ENCODE measurements at places on chromosomes 7 and 10.
A peak's percentile ranks its signal among the peaks of the same experiment; 100 is the strongest.

- DNase-seq, result no peak
Observed at GRCh38 chr7:69105092-69105491, 493.2 kb upstream of the AUTS2 start.

DNA sequence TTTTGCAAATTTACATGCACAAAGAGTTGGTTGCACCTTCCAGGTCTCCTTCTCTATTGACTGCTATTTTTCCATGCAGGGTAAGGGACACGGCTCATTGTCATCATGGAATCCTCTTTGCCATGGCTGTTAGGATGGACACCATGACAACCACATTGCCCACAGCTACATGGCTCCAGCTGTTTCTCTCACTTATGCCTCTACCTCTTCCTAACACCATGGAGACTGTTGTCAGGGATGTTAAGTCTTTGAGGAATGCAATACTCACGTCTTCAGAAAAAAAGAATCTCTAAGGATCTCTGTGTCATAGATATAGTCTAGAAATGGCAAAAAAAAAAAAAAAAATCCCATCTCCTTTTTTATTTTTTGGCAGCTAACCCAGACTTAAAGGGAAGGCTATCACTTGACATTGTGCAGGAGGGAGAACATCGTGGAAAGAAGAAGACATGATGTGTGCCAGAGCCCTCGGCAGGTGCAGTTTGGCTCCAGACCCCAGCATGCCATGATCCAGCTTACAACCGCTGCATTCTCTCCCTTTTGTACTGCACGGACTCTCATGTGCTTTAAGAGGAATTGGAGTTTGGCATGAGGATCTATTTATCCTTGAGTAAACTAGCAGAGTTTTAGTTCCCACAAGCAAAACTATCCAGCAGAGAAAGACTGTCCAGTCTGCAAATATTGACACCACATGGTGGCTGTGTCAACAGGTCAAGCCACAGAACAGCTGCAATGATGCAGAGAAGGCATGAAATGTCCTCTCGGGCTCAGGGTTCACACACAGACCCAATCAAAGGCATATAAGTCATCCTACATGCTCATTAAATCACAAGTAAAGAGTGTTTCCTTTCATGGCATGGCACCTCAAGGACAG lies 70.8 kb downstream of the FRMD4A start:
- peak; percentile 44 for DNase-seq

- DNase-seq, result no peak
Observed at GRCh38 chr7:139886206-139886605, 57.1 kb downstream of the TBXAS1 start.

GRCh38 chr7:156579566-156579965 lies 61.0 kb upstream of the RNF32 start:
- no peak for DNase-seq

DNA sequence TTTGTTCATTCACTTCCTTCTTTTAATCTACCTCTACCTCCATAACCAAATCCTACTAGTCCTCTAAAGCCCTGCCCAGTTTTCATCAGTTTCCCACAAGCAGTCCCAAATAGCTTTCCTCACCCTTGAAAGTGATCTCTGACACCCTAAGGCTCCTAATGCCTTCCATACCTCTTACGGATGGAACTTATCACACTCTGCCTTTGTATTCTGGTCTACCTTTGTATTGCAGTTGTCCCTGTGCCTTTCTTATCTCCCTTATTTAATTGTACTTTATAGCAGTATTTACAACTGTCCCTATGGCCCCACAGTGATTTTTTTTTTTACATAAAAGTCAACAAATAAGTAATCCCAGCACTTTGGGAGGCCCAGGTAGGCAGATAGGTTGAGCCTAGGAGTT lies 33.8 kb downstream of the ACSL5 start:
- no peak for DNase-seq

GRCh38 chr10:14415676-14416307 lies 85.1 kb upstream of the FRMD4A start:
- DNase-seq, result no peak

- DNase-seq, result no peak
Observed at GRCh38 chr7:494906-495305, 24.7 kb downstream of the PDGFA start.

DNA sequence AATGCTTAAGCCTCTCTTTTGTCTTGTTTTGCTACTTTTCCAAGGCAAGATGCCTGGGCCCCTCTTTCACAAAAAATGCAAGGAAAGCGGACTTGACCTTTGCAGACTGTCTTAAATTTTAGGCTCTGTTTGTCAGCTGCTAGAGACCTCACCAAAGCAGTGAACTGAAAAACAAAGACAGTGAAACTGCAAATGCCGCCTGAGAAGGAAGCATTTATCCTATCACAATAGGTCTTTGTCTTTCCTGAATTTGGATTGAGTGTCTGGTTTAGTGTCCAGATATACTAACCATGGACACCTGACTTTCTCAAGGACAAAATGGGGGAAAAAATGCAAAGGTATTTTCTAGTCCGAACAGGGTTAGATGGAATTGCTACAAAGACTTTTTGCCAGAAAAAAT lies 256.9 kb downstream of the INHBA start:
- DNase-seq, result no peak

- DNase-seq, result no peak
Observed at GRCh38 chr7:39306016-39306570, 260.1 kb upstream of the YAE1 start.

DNA sequence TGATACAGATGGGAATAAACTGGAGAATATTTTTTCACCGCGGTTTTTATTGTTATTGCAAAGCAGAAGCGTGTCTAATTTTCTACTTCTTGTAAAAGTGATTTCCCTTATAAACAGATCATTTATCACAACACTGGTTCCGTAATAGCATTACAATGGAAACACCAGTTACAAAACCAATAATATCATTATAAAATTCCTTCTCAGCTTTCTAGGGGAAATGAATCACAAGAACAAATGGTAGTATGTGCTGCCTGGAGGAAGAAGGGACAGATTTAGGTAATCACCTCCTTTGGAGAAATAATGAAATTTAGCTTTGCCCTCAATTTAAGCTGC lies 2.4 kb upstream of the CCDC6 start:
- no peak for DNase-seq

DNA sequence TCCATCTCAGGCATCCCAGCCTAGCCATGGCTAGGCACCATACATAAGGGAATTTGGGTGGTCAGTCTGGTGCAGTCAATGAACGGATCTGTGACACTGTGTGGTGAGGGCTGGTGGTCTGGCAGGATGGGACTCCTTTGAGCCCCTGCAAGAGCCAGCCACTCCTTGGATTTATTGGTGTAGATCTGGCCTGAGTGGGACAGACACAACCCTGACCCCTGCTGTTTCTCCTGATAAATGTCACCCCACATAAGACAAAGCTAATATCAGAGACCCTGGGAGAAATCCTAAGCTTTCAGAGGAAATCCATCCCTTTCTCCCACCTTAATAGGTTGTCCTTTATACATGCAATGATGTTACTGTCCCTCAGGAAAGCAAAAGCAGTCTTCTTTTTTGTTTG lies 2.3 kb downstream of the FBXO24 start:
- no peak for DNase-seq

DNA sequence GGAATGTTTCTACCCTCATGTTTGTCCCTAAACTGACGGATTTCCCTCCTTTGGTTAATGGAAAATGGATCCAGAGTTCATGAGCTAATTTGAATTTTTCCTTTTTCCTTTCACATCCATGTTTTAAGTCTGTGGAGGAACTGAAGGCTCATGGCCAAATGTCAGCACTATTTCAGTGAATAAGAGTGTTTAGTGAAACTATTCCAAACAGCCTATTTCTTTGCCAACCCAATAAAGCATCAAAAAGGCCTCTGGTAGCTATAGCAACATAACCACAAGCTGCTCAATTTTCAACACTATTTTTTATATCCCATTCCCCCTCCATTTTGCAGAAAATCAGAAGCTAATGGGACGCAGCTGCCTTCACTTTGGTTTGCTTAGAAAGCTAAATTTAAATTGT lies 1454.1 kb downstream of the GATA3 start:
- DNase-seq, result no peak
